IPS DF 6.9 (cell line): ENCODE measurements at places on chromosomes 2 and 18.

DNA sequence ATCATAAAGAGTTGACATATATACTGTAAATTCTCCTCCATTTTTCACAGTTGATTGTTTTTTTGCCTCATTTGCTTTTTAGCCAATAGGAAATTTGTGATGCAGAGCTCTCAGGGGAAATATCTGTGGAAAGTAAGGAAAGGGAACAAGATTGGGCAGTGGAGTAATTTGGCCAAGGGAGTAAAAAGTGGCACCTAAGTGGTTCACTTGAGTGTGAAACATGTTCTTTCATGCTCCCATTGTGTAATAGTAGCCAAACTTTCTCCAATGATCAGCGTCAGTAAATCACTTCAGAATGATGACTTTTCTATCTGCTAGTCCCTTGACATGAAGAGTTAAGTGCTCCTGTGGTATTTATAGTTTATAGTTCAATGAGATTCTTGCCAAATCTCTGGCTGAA lies 141.9 kb upstream of the KCNJ3 start:
- DNase-seq = no peak

DNA sequence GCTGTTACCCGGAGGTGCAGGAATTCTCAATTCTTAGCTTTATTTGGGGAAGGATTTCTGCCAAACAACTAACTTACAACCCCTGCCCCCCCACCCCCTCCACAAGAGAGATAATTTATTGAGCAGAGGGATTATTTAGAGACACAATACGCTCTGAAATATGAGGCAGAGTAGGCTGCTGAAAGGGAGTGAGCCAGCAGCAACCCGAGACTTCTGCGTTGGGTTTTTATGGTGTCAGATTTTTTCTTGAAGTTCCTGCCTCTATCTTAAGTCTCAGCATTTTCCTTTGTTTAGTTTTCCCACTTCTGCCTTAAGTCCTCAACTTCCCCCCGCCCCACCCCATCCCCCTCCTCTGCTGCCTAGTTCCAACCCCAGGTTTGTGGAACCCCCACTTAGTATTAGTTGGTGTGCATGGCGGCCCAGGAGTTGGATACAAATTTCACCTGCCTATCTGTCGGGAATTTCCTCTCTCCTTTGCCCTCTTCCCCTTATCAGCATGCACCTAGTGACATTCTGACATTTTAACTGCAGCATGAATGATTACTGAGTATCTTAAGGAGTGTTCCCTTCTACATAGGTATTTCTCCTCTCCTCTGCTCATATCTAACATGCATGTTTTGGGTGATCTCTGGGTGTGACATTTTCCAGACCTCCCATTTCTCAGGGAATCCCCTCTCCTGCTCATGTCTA lies 1635.9 kb upstream of the LRRTM1 start:
- DNase-seq = no peak

DNA sequence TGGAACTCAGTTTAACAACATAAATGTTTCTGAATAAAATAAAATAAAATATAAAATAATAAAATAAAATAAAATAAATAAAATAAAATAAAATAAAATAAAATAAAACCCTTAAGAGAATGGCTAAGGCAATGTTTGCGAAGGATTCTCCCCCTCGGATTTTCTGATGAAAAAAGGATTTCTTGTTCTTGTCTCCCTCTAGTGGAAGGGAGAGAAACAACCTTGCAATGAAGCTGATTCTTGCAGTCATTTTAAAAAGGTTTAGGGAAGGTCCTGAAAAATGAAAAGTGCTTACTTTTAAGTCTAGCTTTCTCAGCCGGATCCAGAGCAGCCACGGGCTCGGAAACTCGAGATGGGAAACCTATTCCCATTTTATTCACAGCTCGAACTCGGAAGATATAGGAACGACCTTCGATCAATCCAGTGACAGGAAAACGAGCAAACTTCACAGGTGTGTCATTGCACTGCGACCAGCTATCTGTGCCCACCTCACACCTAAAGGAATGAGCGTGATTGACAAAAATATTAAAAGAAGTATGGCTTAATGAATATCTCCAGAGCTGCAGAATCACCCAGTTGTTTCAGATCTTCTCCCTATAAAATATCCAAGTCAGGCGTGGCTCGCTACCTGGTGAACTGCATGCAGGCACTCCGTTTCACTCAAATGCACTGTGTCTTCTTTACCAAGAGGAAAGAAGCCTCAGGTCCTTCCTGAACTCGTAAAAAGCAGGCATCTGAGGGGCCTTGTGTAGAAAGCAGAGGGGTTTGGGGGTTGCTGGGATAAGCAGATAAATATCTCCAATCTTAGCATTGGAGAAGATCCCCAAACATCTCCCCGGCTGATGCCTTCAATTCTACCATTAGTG lies 68.1 kb downstream of the MYOM1 start:
- no peak for DNase-seq

DNA sequence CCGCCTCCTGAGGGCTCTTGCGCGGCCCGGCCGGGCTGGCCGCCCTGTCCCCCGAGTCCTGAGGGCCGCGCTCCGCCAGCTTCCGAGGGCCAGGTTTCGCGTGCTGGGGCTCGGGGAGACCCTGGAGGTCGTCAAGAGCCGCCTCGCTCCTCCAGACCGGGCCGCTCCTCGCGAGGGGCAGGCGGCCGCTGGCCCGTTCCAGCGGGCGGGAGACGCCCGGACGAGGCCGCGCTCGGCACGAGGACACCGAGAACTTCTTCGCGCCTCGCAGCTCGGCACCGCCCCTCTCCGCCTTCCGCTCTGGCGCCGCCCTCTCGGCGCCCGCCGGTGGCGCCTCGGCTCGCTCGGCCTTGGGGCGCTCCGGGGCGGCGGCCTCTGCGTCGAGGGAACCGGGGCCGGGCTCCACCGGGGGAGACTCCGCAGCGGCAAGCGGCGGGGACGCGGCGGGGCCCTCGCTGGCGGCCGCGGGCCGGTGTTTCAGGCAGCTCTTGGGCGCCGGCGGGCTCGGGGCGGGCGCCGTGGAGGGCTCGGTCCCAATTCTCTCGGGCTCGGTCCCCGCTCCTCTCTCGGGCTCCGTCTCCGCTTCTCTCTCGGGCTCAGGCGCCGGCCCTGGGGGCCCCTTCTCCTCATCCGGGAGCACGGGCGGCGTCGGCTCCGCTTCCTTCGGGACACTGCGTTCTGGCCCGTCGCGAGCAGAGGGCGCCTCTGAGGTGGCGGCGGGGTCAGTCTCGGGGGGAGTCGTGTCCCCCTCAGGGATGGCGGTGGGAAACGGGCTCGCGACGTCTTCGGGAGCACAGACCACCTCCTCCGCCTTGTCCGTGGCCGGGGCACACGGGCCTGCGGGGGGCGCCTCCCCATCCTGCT lies 91.6 kb upstream of the MGAT4A start:
- DNase-seq = peak; percentile 20

DNA sequence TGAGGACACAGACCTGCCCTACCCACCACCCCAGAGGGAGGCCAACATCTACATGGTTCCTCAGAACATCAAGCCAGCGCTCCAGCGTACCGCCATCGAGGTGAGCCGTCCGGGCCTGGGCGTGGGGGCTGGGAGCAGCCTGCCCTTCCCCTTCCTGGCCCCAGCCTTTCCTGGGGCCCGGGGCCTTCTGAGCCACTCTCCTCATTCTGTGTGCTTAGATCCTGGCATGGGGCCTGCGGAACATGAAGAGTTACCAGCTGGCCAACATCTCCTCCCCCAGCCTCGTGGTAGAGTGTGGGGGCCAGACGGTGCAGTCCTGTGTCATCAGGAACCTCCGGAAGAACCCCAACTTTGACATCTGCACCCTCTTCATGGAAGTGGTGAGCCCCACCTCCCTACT lies 157.9 kb downstream of the DYSF start:
- no peak for DNase-seq

DNA sequence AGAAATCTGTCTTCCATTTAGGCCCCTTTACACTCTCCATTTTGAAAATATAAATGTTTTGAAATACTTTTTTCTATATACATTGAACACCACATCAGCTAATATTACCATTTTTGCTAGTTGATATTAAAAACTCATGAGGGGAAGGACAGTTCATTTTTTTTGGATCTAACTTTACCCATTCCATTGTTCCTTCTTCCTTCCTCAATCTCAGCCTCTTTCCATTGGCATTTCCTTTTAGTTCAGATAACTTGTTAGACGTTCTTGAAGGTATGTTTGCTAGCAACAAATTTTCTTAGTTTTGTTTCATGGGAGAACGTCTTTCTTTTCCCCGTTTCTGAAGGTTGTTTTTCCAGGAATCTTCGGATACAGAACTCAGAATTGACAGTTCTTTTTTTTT lies 759.0 kb downstream of the SOCS6 start:
- DNase-seq = no peak

DNA sequence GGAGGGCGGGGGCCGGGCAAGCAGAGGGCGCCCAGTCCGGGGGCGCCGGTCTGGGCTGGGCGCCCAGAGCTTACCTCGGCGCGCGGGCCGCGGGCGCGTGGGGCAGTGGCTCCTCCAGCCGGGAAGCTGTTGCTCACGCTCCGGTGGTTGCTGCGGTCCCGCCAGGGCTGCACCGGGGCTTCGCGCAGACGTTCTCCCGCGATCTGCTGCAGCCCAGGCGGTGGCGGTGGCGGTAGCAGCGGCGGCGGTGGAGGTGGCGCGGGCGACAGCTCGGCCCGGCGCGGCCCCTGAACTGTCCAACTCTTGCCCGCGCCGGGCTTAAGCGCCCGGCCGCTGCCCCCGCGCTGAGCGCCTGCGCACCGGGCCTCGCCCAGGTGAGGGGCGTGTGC lies 391 bp downstream of the ZNF385B start:
- peak; percentile 7 for DNase-seq

- DNase-seq = no peak
These were observed 45.6 kb downstream of the MTCL1 start for GRCh38 chr18:8750954-8751415.

DNA sequence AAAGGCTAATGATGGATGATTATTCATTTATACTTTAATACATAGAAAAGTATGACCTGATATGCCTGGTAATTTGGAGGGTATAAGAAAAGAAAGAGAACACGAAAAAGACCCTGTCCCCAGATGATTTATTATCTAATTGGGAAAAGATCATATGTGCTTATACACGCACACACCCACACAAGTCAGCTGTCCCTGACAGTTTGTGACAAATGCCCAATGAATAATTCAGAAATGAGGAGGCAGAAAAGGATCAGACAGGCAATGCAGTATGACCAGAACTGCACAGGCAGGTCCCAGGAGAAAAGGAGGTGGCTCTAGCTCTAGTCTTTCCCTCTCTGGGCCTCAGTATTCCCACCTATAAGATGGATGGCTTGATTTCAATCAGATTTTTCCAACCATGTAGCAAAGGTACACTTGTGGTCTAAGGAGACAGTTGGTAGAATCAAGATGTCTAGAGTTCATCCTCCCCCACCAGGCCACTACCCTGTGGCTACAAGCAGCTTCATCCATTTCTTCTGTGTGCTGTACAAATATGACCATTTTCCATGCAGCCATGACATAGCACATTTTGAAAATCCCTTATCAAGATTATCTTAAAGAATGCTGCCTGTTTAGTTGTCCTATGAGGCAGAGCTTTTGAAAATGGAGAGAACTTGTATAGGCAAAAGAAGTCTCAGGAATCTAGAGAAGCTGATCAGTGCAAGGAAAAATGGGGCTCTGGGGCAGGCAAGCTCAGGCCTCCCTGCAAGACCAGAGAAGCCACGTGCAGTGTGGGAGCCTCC lies 19.7 kb downstream of the CYRIA start:
- DNase-seq = no peak

DNA sequence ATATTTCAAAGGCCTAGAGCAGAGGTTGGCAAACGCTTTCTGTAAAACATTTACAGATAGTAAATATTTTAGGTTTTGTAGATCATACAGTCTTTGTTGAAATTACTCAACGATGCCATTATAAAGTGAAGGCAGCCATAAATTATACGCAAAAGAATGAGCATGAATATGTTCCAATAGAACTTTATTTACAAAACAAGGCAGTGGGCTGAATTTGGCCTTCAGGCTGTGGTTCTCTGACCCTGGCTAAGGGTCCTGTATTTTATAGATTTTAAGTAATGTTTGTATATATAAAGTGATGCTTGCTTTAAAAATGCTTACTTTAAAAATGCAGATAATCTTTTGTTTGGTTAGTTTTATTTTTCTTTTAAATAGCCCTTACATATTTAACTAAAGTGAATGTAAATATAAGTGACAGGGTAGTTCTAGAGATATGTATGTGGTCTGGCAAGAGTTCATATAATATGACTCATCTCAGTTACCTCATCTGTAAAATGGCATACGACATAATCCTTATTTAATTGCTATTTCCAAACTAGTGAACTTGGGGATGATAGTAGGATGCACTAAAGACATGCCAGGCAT lies 51.7 kb upstream of the ATP5MC3 start:
- no peak for DNase-seq

GRCh38 chr2:33272001-33272400 lies 204.4 kb upstream of the RASGRP3 start:
- DNase-seq = no peak

GRCh38 chr2:111198701-111199100 lies 78.0 kb downstream of the BCL2L11 start:
- no peak for DNase-seq

DNA sequence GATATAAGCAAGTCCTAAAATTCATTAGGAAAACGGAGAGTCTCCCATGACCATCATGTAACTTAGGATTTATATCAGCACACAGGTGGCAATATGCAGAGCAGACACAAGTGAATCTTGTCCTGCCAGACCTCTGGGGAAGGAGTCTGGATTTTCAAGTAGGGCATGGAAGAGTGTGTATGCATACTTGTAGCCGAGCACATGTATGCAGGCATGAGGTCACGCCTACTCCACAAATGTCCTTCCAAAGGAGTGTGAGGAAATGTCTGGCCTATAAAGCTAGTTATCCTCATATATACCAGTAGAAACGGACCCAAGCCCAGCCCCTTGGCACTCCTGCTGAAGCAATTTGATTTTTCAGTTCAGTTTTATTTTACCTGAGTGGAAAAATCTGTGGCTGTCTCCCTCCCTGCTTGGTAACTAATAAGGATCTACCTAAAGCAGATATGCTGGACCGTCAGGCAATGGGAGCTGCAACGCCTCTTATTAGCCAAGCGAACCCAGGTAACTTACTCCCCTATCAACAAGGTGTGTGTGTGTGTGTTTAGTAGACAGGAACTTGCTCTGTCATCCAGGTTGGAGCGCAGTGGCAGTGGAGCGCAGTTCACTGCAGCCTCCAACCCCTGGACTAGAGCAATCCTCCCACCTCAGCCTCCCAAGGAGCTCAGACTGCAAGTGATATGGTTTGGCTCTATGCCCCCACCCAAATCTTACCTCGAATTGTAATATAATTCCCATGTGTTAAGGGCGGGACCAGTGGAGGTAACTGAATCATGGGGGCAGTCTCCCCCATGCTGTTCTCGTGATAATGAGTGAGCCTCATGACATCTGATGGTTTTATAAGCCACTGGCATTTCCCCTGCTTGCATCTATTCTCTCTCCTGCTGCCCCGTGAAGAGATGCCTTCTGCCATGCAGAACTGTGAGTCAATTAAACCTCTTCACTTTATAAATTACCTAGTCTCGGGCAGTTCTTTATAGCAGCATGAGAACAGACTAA lies 2.8 kb downstream of the STAT1 start:
- no peak for DNase-seq

GRCh38 chr2:122481244-122481622 lies 725.8 kb downstream of the TSN start:
- no peak for DNase-seq

- DNase-seq = no peak
These were observed 433.2 kb upstream of the TNP1 start for GRCh38 chr2:217293046-217293445.
